ENCODE measurements at places on chromosomes 13 and 19.

DNA sequence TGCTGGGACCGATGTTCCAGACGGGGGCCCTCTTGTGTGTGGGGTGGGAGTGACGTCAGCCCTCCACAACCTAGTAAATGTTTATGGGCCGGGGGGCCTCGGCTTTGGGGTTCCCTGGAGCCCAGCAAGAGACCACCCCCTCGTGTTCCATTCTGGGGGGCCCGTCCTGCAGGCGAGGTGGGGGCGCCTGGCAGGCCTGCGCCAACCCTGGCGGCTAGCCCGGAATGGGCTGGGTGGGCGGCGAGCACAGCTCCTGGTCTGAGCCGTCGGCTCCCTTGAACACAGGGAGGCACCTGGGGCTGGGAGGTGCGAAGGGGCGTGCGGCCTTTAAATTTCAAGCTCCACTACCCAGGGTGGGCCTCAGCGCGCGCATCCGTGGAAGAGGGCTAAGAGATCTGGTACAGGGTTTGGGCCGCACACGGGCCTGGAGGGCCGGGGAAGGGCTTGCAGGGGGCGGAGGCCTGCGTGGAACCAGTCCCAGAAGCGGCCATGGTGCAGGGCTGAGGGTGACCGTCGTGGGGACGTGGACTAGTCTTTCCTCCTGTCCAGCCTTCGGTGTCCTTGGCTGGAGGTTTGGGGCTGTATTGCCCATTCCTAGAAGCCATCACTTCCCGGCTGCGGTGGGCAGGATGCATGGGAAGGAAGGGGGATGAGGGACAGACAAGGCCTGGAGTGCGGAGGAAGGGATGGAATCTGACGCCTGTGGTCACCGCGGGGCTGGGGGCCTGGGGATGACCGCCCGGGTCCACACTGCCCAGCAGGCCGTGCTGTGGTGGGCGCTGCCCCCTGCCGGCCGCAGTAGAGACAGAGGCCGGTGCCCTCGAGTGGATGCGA is 11.4 kb downstream of the NDUFA11 start:
- no peak for DNase-seq

DNA sequence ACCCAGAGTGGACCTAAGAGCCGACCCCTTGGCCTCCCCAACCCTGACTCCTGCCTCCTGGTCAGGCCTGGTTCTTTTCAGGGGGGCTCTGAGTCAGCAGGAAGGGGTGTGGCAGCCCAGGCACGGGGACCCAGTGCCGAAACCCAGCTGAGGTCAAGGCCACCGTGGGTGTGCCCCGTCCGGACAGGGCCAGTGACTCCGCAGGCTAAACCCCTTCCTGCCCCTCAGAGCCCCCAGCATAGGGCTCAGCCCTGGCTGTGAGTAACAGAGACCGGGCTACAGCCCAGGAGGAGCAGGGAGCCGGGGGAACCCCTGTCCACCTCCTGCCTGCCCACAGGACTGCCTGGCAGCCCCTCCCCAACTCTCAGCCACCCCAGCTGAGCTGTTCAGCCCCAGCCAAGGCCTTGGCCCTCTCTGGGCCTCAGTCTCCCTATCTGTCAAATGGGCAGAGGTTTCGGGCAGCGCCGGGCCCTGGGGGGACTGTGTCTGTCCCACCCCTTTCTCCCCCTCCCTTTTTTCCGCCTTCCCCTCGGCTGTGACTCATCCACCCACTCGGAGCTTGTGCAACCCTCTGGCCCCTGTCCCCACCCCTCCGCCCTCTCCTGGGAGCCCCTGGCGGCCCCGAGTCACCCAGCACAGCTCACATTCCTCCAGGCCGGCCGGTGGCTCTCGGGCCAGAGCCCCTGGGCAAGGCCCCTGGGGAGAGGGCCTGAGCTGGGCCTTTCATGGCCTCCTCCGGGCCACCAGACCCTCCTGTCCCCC is 8.6 kb downstream of the ZBTB7A start:
- no peak for DNase-seq

DNA sequence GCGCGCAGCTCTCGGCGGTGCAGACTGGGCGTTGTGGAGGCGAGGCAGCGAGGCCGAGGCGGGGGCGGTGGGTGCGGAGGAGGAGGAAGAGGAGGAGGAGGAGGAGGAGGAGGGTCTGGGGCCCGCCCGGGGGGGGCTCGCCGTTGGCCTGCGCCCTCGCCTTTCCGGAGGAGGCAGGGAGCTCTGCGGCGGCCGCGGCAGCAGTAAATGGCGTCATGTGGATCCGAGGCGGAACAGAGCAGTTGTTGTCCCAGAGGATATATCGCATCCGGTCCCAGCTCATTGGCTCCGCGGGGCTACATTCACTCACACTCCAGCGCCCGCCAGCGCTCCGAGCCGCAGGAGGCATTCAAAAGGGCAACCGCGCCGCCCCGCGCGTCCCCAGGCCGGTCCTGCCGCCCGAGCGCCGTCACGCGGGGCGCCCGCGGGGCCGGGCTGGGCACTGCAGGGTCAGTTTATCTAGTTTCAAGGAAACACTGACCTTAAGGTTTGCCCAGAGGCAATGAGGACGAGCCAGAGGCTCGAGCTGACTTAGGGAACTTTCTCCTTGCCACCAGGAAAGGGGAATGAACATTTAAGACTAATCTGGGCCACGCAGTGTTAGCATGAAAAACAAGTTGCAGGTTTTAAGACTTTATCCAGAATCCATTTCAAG is at the start of gene SPRY2:
Gene SPRY2, minus strand, starts transcription at position 26 of the 655 bp plus-strand sequence. CDS start 3,421 bp downstream, outside the sequence.
- DNase-seq = no peak

DNA sequence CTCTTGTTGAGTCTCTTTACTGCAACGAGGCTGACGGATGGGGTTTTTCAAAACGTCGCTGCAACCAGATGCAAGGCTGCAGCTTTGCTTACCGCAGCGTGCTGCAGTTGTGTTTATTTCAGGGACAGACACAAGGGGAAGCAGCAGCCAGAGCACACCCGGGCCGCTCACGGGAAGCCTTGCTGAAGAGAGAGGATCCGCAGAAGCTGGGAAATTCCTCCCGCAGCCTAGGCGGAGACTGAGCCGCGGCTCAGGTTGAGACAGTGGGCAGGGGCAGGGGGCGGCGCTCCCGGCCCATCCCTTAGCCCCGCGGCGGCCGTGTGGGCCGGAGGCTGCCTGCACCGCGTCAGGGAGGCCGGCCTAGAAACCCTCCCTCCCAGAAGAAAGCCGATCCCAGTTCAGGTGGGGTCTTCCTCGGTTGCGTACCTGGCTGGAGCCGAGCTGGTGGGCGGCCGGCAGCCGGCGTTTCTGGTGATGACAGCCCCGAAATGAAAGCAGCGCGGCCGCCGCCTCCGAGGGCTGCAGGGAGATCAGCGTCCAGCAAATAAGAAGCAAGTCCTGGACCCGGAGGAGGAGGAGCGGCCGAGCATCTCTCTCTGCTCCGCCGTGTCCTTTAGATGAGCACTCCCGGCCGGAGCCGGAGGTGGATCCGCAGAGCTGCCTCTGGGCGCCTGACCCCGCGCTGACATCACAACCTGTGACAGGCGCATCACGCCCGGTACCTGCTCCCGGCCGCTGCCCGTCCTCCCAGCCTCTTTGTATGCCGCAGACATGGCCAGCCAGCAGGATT is at the start of gene FRY:
Gene FRY, plus strand, starts transcription at position 750 of the 790 bp plus-strand sequence. Its CDS starts 22 bp downstream, at position 772.
- peak; percentile 90 for DNase-seq

- no peak for DNase-seq
Measured at GRCh38 chr19:3655402-3656072, 28.9 kb upstream of the CACTIN start.

GRCh38 chr13:83220241-83220640 is 662.0 kb downstream of the SLITRK1 start:
- DNase-seq = no peak
